LHCN-M2 (cell line): ENCODE measurements at places on chromosomes 7 and 10. TPM values are rescaled to one million over a fixed set of nuclear protein-coding genes. Genes with fewer than 3 reads are reported as not detected.
A peak's percentile ranks its signal among the peaks of the same experiment; 100 is the strongest.

DNA sequence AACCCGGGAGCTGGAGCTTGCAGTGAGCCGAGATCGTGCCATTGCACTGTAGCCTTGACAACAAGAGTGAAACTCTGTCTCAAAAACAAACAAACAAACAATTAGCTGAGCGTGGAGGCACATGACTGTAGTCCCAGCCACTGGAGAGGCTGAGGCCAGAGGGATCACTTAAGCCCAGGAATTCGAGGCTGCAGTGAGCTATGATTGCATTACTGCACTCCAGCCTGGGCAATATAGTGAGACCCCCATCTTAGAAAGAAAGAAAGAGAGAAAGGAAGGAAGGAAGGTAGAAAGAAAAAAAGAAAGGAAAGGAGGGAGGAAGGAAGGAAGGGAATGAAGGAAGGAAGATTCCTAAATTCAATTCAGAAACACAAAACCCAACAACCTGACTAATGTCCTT lies 141.3 kb upstream of the TNRC18 start:
- peak; percentile 46 for DNase-seq

- no peak for DNase-seq
Observed at GRCh38 chr7:3106361-3106826, 62.7 kb upstream of the CARD11 start.

The SPDYE5 gene
- total RNA-seq: not detected in 2 replicates

The HMX3 gene
- total RNA-seq: not detected in 2 replicates

DNA sequence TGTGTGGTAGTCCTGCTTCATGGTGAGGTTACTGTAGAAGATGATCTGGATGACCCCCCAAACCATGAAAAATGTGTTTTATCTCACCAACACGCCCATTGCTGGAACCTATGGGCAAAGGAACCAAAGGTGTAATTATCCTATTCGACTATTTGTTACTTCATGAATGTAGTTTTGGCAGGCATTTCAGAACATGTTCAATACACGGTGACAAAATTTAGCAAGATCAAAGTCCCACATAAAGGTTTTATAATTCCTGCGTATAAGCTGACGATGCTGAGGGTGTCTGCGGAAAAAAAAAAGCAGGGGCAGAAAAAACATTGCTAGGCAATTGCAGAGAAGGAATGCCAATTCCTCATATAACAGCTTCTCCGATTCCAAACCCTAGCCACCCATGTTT lies 13.3 kb downstream of the RAPGEF5 start:
- DNase-seq: no peak

The KIAA1549 gene
- 2.5 and 3.3 TPM in 2 replicates for total RNA-seq

DNA sequence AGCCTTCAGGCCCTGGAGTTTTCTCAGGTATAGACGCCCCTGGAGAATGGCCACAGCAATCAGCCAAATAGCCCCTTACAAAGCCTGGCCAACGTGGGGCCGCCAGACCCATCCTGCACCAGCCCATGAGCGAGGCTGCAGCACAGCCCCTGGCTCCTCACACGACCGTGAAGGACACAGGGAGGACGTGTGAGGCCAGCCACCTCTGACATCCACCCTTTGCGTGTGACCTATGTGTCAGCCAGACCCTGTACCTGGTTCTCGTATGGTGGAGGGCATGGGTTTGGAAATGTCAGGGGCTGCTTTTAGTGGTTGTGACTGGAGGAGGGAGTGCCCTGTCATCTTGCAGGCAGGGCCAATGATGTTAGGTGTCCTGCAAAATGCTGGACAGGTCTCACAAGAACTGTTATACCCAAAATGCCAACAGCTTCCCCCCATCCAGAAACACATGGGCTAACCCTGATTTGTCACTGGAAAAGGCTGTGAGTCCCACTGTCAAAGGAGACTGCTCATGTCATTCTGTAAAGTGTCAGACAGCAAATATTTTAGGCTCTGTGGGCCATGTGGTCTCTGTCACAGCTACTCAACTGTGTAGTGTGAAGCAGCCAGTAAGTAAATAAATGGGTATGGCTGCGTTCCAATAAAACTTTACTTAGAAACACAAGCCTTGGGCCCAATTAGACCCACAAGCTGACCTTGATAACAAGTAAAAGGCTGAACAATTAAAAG lies 30.0 kb downstream of the NOD1 start:
- no peak for DNase-seq

DNA sequence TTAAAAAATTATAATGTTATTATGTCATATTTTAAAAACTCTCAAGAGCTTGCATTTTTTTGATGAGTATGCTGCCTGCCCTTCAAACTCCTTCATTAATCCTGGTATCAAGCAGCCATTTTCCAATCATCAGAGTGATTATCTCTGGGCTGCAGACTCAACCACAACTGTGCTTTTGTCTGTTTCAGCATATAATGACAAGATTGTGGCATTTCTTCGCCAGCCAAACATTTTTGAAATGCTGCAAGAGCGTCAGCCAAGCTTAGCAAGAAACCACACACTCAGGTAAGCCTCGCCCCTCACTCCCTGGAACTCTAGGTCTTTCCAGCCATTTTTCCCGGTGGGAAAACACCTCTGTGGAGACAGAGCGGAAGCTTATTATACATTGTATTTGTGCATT lies 90.0 kb upstream of the STK17A start:
- DNase-seq: no peak

DNA sequence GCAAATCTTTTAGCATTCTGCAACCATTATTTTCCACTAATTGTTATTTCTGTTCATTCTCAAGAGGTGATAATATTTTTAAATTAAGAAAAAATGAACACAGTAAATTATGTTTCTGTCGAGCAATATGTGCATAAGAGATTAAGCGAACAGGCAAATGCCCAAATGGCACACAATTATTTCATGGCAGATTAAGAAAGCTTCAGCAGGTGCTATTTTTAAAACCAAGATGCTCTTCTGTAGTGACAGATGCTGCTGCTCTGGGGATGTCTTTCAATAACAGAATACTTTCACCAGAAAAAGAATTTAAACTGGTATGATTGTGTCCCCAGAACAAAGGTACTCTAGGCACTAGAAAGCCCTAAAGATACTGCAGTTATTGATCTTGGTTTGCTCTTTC lies 412.7 kb upstream of the SORCS1 start:
- no peak for DNase-seq

- DNase-seq: peak; percentile 81
Observed at GRCh38 chr10:122864901-122865300, 14.5 kb downstream of the FAM24B start.

The TAS2R3 gene
- 0.19 and 0.34 TPM in 2 replicates for total RNA-seq

DNA sequence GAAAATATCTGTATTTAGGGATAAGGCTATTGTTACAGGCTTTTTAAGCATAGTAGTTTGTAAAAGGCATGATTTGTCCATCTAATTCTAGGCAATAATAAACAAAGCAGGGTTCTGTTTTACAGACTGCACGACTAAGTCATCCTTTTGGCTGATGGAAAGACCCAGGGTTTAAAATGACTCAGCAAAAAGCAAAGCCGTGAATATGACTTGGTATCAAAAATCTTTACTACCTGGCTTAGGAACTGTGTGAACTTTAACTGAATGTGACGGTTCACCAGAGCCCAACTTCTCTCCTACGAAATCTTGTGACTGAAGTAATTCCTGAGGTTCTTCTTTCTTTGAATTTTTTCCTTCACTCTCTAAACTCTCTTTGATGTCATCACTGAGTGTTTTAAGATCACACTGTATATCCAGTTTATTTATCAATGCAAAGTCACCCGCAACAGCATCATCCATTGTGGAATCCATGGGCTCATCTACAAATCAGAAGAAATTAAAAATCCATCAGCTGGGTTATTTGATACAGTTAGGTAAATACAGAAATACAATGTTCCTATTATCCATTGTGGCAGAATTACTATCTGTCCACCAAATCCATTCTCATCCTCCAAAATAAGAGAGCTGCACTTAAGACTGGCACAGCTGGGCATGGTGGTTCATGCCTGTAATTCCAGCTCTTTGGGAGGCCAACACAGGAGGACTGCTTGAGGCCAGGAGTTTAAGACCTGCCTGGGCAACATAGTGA lies 17.0 kb downstream of the ATE1 start:
- peak; percentile 12 for DNase-seq

- no peak for DNase-seq
Observed at GRCh38 chr7:95593343-95593742, 3.0 kb downstream of the PDK4 start.

The EBLN1 gene
- total RNA-seq: 0.26 TPM in 1 of 2 replicates, not detected in the other

GRCh38 chr7:115682507-115682906 lies 348.1 kb downstream of the TFEC start:
- no peak for DNase-seq

- DNase-seq: no peak
Observed at GRCh38 chr7:114785496-114785895, 136.4 kb upstream of the MDFIC start.

The NHLRC2 gene
- total RNA-seq: 18.5 and 19.2 TPM in 2 replicates

GRCh38 chr7:107870427-107871000 lies 20.5 kb upstream of the DLD start:
- DNase-seq: no peak

The NUDCD3 gene
- 78.4 and 79.7 TPM in 2 replicates for total RNA-seq

The NOC3L gene
- 46.8 and 52.2 TPM in 2 replicates for total RNA-seq

DNA sequence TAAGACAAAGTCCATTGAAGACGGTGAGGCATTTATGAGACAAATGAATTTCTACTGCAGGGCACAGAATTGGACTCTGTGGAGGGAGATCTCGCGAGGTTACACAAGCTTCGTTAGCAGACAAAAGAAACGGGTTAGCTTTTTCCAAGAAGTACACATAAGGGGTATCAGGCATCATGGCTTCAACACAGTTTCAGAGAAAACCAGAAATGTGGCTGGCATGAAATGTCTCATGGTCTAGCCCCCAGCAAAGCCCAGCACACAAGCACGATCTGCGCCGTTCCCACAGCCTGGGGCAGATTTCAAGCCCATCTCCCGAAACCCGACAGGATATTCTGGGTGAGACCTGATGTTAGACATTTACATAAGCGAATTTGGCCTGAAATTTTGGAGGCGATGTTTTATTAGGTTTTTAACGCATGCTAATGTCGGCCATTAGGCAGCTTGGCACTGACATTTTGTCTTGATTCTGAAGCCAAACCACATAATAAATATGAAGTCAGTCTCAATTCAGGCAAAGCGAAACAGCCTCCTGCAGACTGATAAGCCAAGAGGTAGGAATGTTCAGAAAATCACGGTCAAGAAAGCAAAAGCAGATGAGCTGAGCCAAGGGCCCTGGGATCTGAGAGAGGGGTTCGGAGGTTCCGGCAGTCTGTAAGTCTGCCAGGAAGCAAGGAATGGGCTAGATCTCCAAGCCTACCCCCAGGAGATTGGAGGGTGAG lies 240.5 kb downstream of the PRPF18 start:
- no peak for DNase-seq

DNA sequence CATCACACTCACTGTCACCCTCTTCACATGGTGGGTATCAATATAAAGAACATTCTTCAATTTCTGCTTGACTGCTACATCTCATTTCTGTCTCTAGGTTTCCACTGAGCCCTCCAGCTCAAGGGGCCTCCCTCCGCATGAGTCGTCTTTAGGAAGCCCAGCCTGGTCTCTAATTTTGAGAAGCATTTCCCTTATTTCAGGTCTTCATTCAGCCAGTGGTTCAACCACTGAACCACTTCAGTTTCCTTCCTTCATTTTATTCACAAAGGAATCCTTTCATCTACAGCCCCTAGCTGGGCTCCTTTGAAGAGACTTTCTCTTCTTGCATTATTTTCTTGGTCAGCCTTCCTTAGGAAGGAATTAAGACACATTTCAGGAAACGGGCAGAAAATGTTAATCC lies 257.4 kb downstream of the KCNMA1 start:
- DNase-seq: no peak

GRCh38 chr10:49606981-49607535 lies 3.1 kb upstream of the SLC18A3 start:
- peak; percentile 46 for DNase-seq

- DNase-seq: no peak
Observed at GRCh38 chr7:73680501-73680900, 2.8 kb downstream of the DNAJC30 start.

The CTAGE6 gene
- total RNA-seq: not detected in 2 replicates

The OR2A5 gene
- total RNA-seq: not detected in 2 replicates

The CACNB2 gene
- total RNA-seq: not detected in 2 replicates

GRCh38 chr10:102435529-102436233 lies 3.3 kb upstream of the CUEDC2 start:
- DNase-seq: no peak

The COG5 gene
- 31.1 and 41.0 TPM in 2 replicates for total RNA-seq

The ZNF239 gene
- 4.1 and 4.9 TPM in 2 replicates for total RNA-seq

GRCh38 chr7:13725591-13725990 lies 263.9 kb downstream of the ETV1 start:
- no peak for DNase-seq

DNA sequence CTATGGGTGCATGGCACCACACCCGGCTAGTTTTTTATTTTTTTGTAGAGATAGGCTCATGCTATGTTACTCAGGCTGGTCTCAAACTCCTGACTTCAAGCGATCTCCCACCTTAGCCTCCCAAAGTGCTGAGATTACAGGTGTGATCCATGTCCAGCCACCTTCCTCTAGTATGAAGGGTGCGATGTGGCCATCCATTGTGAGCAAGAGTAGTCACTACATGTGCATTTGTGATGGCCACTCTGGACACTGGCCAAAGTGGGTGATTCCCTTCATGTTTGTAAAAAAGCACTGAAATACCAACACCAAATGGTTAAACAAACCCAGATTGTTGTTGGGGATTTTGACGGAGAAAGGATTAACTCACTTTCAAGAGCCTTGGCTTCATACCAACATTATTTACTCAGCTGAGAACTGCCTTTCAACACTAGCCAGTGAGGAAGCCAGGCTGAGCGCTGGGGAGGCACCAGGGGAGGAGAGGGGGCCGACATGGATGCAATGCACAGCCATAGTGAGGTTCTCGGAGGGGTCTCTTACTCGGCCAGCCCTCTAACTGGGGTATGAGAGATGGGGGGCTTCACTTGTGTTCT lies 198.1 kb upstream of the LYZL2 start:
- peak; percentile 48 for DNase-seq

- peak; percentile 87 for DNase-seq
Observed at GRCh38 chr7:150368884-150369747, 494 bp downstream of the REPIN1 start.

- peak; percentile 65 for DNase-seq
Observed at GRCh38 chr7:2523941-2524807, 4.6 kb downstream of the LFNG start.

The LSM8 gene
- 43.9 and 71.4 TPM in 2 replicates for total RNA-seq

GRCh38 chr10:103353281-103353680 lies 2.3 kb upstream of the PCGF6 start:
- DNase-seq: peak; percentile 17

- no peak for DNase-seq
Observed at GRCh38 chr10:69892816-69893215, 91.1 kb downstream of the COL13A1 start.

DNA sequence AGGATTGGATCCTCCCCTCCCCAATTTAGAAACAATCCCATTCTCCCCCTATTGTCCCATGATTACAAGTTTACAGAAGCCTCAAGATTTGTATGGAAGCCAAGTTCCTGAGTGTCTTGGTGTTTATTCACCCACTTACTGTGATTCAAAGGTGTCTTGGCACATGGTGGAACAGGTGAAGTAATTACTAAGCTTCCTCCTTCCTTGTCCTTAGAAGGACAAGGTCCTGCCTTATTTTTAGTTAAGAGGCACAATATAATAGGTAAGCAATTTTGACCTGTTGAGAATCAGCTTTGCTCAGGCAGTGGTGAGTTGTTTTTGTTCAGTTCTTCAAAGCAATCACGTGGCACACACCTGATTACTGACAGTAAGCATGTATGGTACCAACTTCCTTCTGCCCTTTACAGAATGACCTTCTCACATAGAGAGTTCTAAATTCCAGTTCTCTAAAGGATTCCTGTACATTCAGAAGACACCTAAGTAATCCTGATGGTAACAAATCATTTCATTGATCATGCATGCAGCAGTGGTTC lies 60.7 kb upstream of the SLC13A1 start:
- no peak for DNase-seq
